ENCODE measurements at places on chromosomes 3 and 15.

- no peak for DNase-seq
Observed at GRCh38 chr15:75844629-75845335, 1.5 kb downstream of the UBE2Q2 start.

DNA sequence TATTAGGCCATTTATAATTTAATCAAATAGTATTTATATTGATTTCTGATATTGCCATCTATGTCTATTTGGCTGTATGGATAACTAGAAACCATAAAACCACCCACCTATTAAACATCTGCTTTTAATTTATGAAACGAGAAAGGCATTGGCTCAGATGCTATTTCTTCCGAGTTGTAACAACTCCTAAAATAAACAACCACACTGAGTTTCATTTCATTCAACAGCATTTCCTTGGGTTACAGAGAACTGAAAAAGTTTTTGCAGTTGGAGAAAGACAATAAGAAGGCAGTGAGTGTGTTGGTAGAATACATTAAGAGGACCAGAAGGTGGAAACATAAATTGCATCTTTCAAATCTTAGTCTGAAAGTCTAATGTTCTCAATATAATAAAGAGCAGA lies 79.1 kb downstream of the AQR start:
- no peak for DNase-seq

DNA sequence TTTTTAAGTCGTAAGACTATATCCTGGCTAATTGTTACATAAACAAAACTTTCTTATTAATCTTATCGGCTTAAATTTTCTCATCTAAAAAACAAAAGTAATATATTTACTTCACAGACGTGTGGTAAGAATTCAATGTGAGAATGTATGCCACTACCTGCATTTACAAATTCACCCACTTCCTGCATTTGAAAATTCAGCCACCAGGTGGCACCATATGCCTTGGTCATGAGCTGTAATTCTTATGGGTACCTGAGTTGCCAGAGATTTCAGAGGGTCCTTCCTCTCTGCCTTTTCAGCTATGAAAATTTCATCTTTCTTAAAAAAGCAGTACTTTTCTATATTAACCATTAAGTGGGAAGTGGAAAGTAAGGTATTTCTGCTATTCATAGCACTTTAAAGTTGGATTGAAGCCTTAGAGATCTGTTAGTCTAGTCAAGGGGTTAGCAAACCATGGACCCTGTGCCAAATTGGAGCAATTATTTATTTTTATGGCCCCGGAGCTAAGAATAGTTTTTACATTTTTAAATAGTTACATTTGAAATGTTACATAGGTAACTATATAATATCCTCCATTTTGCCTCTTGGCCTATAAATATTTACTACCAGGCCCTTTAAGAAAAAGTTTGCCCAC lies 127.8 kb downstream of the HCN4 start:
- DNase-seq = no peak

DNA sequence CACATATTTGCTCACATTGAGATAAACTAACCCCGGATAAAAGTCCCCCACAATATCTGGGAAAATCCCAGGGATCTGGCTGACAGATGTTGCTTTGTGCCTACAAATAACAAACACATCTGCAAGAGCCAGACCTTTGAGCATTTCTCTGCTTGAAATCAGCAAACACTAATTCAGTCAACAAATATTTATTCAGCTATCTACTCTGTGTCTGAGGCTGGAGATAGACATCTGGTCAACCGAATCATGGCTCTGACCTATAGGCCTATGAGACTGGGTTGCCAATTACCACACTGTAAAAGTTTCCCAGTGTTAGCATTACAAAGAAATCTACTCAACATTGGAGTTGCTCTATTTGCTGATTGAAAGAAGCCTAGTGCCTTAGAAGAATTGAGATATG lies 201.1 kb upstream of the CADPS start:
- no peak for DNase-seq

GRCh38 chr3:118110211-118110610 lies 924.4 kb downstream of the IGSF11 start:
- no peak for DNase-seq
